NCI-H1694 treated with DMSO at 0.1 percent for 48 hours (cell line): ENCODE measurements at places on chromosomes 5 and 9.

DNA sequence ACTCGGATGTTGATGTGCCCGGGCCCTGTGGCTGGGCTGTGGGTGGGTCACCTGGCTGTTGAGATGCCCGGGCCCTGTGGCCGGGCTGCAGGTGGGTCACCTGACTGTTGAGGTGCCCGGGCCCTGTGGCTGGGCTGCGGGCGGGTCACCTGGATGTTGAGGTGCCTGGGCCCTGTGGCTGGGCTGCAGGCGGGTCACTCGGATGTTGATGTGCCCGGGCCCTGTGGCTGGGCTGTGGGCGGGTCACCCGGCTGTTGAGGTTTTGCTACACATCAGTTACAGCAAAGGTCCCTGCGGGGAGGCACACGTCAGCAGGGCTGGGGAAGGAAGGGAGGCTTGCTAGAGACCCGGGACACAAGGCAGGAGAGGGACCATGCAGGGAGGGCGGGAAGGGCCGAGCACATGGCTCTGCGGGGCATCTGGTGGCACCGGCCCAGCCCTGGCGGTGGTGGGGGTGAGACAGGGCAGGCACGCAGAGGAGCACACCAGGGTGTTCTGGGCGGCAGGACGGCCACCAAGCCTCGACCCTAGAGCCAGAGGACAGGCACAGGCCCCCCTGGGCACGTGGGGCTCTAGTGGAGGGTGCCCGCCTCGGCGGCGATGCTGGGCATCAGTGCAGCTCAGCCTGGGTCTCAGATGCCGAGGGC is 35.4 kb downstream of the PNPLA7 start:
- no peak for DNase-seq

- no peak for DNase-seq
These were observed 207.6 kb upstream of the MPDZ start for GRCh38 chr9:13487071-13487470.

DNA sequence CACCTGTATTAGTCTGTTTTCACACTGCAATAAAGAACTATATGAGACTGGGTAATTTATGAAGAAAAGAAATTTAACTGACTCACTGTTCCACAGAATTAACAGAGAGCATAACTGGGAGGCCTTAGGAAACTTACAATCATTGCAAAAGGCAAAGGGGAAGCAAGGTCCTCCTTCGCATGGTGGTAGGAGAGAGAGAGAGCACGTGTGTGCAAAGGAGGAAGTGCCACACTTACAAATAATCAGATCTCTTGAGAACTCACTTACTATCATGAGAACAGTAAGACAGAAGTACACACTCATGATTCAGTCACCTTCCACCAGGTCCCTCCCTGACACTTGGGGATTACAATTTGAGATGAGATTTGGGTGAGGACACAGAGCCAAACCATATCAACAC is 258.7 kb downstream of the TRIM32 start:
- DNase-seq, result no peak

- DNase-seq, result no peak
These were observed 113.4 kb downstream of the MRPL36 start for GRCh38 chr5:1686016-1686802.

DNA sequence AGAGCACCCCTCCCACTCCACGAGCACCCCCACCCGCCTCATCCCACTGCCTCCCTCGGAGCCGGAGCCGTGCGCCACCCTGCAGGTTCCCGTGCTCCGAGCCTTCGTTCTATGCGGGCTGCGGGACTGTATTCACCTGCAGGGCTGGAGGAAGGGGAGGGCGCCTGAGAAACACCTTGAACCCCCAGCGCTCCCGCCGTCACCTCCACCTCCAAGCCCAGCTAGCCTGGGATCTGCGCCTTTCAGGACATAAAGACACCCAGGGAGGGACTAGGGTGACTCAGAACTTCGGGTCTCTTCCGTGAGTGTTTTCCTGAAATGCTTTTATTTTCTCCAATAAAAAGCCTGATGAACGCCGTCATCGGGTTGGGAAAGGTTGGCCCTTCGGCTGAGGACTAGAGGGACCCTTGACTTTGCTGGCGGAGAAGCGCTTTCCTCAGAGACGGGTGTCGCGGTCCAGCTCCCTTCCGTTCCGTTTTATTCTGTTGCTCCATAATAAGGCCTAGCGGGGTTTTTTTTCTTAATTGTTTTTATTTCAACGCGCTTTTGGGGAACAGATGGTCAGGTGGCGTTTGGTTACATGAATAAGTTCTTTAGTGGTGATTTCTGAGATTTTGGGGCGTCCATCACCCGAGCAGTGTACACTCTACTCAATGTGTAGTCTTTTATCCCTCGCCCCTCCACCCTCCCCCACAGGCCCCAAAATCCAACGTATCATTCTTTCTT is 4.6 kb downstream of the TLX3 start:
- DNase-seq, result no peak

DNA sequence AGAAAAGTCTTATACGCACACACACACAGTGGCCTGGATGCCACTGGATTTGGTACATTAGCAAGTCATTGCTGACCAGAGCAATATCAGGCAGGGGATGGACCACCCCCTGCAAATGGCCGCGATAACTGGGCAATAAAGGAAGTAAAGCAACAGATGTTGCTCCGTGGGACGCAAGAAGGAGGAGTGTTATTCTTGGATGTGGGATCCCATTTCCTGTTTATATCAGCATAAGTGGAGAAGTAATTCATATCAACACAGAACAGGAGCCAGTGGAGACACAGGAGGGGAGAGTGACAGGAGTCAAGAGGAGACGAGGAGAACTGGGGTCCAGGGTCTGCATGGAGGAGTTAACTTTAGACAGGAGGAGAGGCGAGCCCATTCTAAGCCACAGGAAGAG is 18.4 kb downstream of the RUFY1 start:
- no peak for DNase-seq

DNA sequence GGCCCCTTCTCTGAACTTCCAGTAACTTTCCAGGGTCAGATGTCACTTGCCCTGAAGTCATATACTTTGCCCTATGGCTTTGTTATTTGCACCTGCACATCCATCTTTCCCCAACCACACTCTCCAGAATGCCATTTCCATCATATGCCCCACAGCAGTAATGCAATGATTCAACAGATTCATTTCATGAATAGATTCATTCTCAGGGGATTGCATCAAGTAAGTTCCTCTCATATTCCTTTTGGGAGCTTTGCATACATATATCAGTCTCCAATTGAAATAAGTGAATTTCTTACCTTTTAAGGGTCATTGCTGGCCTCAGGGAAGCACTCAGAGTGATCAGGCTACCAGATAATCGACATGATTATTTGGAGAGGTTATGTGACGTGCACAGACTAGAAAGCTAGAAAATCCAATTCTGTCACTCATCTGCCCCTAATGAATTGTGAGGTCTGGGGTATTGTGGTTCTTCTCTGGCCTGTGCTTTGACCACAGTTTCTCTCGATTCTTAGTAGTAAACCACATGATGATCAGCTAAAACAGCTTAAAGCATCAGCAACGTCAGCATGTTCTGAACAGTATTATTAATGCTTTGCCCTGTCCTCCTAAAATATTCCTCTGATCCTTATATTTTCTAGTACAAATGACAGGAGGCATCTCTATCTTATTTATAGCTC is 179.9 kb downstream of the ATPSCKMT start:
- no peak for DNase-seq

- peak; percentile 16 for DNase-seq
These were observed 51.9 kb upstream of the ZBED3 start for GRCh38 chr5:77139001-77139400.

DNA sequence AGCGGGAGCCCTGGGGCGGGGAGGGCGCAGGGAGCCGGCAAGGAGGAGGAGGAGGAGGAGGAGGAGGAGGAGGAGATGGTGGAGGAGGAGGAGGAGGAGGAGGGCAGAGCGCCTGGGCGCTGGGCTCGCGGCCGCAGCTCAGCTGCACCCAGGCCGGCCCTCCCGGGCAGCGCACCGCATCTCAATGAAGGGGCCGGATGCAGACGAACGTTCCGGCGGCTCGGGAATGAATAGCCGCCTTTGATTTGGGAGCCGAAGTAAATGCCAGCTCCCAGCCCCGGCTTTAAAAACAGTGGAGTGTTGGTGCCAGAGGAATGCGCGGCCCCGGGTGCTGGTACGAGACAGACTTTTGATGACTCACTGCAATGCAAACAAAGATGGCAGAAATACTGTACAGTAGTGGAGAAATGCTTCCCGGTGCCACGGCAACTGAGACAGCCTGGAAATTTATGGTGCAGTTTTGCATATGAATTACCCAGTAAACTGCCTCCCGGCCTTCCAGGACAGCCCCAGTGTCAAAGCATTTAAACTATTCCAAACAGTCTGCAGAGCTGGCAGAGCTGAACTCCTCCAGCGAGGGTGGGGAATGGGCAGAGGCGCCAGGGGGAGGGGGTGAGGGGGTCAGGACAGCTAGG is 43.1 kb downstream of the NACC2 start:
- DNase-seq, result peak; percentile 76

GRCh38 chr5:4924577-4924976 is 215.6 kb upstream of the ADAMTS16 start:
- DNase-seq, result no peak

DNA sequence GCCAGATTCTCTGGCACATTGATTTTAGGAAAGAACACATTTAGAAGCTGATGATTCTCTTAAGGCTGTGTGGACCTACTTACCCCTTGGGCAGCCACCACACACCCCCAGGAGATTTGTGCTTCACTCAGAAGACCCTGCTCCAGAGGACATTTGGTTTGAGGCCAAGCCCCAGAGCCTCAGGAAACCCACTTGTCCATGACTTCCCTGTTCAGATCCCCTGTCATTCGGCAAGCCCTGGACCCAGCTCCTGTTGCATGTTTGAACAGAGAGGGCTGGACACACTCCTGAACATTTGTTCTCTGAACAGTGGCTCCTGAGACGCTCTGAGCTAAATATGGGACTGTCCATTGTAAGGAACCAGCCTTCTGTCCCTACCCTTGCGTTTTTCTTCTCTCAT is 82.1 kb downstream of the AMBP start:
- no peak for DNase-seq

GRCh38 chr5:44384816-44385215 is 4.4 kb downstream of the FGF10 start:
- no peak for DNase-seq

DNA sequence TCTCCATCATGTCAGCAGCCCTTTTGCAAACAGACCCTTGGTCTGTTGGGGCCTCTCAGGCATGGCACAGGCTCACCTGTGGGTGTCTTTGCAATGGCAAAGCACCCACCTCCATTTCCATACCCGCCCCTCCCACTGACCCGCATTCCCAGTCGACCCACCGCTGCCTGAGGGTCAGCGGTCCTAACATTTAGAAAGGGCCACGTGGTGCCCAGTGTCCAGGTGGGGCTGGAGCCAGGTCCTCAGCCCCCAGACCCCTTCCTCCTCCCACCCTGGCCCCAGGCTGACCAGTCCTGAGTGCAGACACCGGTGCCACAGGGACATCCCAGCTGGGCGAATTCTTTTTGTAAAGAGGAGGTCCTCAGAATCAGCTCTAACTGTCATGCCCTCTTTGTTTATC is 43.3 kb upstream of the CEP72 start:
- DNase-seq, result no peak

DNA sequence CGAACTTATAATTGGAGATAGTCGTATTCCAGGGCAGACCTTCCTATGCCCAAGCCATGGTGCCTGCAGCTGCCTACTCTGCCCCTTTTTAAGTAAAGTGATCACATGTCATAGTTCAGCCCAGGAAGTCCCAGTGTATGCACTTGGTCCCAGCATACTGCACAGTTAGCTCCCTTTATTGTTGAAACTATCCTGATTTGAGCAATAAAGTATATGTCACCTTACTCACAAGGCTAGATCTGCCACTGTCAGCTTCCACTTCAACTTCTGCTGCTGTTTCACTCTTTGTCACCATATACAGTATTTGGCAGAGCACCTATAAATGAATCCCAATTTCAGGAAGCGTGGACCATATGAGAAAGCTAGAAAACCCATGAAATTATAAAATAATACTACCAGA is 103.8 kb upstream of the PTGER4 start:
- DNase-seq, result no peak

DNA sequence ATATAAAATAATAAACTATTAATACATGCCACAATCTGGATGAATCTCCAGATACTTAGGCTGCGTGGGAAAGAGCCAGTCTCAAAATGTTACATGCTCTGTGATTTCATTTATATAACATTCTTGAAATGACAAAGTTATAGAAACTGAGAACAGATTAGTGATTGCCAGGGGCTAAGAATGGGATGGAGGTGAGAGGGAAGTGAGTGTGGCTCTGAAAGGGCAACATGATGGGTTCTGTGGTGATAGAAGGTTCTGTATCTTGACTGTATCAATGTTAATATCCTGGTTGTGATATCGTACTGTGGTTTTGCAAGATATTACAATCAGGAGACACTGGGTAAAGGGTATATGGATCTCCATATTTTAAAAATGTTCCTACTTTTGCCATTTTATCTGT is 50.7 kb downstream of the SPEF2 start:
- DNase-seq, result no peak

DNA sequence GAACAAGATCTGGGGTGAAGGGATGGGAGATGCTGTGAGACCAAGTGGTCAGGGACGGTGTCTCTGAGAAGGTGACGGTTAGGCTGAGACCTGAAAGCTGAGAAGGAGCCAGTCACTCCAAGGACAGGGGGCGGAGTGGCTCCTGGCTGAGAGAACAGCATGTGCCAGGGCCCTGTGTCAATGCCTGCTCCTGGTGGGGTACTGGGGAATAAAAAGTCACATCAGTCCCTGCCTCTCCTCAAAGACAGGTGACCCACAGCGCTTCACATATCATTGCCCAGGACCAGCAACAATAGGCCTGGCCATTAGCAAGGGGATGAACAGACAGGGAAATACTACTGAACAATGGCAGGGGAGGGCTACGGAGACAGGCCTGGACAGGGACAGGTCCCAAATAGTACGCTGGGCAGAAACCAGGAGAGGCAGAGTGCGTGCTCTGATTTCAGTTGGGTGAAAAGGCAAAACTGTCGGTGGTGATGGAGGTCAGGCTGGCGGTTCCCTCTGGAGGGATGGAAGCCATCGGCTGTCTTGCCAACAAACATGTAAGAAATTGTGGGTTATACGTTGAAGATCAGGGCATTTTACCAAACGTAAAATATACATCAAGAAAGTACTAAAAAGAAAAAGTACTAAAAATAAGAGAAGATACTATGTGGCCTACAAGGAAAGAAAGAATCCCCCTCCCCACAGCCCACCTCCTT is 64.3 kb downstream of the C9orf50 start:
- DNase-seq, result no peak

- no peak for DNase-seq
These were observed 24.4 kb downstream of the MEGF9 start for GRCh38 chr9:120689860-120690259.

DNA sequence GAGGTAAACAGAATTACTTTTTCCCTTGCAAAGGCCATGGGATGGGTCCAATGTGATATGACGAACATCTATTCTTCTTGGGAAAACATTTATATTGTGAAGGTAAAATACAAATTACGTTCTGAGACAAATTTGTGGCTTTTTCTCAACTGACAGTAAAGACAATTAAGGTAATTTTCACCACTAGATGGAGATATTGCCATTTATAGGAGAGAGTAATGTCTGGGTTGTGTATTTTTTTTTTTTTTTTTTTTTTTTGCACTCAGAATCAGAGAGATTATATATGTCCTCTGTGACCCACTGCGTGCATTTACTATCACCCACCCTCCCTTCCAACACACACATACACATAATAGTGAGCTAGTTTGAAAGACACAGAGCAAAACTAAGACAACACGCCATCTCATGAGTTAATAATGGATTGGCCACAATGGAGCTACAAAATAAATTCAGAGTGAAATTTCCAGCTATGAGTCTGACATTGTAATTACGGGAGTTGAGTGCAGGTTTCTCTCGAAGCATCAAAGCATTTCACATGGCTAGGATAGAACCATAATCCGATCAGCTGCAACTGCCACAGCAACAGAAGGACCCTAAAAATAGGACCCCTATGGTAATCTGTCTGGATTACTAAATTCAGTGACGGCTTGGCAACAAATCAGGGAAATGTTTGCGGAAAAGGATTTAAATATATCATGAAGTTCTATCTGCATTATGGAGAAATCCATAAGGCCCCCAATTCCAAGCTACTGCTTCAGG is 49.2 kb downstream of the ANXA1 start:
- peak; percentile 3 for DNase-seq
